ENCODE measurements at places on chromosomes 7 and 10.

- no peak for DNase-seq
These were observed 74.9 kb downstream of the MINPP1 start for GRCh38 chr10:87579563-87579962.

DNA sequence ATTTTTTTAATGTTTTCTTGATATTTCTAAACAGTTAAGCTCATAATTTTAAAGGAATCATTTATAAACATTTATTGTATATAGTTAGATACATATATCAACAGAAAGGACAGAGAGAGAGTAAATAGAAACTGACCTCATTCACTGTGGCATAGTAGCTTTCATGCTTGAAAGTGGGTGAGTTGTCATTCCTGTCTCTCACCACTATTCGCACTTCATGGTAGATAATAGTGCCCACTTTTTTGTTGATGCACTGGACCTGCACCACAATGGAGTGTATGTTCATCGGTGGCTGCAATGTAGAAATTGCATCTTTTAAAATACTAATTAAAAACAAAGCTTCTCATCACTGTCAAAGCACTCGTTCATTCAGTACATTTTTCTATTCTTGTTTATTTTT lies 432.0 kb downstream of the PCDH15 start:
- DNase-seq = no peak

GRCh38 chr10:110681023-110681681 lies 37.0 kb downstream of the RBM20 start:
- DNase-seq = no peak

- no peak for DNase-seq
These were observed 22.3 kb downstream of the PALD1 start for GRCh38 chr10:70500812-70501301.

DNA sequence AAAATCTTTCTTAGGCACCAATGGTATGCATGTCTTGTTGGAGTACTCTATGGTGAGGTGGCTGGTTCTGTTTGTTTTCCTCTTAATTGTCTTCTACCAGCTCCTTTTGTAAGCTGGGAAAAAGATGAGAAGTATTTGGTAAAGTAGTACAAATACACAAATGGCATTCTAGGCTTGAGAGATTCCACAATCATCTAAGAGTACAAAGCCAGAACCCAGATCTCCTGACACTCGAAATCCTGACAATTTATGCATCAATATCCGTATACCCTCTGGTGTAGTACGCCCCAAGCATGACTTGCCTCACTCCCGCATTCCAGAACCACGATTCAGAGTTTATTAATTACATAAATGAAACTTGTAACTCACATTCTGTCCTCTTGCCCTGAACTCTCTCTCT lies 43.5 kb downstream of the CDCA7L start:
- no peak for DNase-seq
